NCI-H187 treated with DMSO at 0.1 percent for 48 hours (cell line): ENCODE measurements at places on chromosomes 3 and 15.

GRCh38 chr15:70424937-70425411 is 327.3 kb upstream of the TLE3 start:
- DNase-seq: no peak

DNA sequence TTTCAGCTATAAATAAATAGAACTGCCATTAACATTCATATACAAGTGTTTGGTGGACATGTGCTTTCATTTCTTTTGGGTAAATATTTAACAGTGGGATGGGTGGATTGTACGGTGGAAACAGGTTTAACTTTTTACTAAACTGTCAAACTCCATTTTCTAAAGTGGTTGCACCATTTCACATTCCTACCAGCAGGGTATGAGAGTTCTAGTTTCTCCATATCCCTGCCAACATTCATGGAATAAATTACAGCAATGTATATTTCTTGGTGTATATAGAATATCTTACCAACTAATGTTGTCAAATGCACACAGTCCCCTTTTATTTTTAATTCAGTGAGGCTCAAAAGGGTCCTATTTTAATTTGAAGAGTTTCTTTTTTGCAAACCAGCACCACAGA is 71.3 kb upstream of the CTXND1 start:
- DNase-seq: no peak

- DNase-seq: no peak
Observed at GRCh38 chr3:113867506-113867905, 28.9 kb downstream of the GRAMD1C start.

- DNase-seq: no peak
Observed at GRCh38 chr3:87575550-87575949, 299.2 kb upstream of the POU1F1 start.

- no peak for DNase-seq
Observed at GRCh38 chr15:58479941-58480340, 48.1 kb downstream of the LIPC start.

DNA sequence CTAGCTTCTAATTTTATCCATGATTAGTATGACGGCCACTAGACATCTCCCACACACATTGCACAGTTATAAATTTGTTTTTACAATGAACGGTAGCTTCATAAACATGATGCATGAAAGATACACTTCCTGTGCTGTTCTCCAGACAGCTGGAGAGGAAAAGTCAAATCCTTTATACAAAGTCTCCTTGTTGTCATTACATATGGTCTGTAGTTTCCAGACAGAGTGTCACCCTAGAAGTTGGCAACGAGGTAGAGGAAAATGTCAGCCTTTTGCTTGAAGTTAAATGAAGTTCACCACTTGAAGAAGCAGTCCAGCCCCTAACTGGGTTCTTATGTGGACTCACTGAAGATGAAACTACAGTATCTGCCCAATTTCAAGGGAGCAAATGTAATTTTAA is 253.0 kb upstream of the P2RY1 start:
- DNase-seq: no peak

- no peak for DNase-seq
Observed at GRCh38 chr3:53250881-53251605, 4.8 kb downstream of the TKT start.

GRCh38 chr3:63400246-63400860 is 122.2 kb downstream of the SYNPR start:
- DNase-seq: no peak

DNA sequence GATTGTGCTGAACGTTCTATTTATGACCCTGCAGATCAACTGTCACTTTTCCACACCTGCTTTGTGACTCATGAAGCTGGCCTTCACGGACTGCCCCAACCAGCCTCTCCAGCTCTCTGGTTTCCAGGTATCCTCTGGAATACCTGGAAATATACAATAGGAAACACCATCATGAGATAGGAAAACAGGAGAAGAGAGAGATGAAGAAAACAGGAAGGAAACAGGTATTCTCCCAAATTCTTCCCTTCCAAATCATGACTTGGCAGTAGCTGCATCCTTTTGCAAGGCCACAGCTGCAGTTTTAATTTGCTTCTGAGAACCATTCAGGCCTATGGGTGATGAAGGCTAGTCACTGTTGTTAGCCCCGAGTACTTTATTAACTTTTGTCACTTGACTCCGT is 909.1 kb downstream of the EPHA3 start:
- DNase-seq: no peak

GRCh38 chr15:24933716-24934115 is 21.1 kb upstream of the SNRPN start:
- DNase-seq: no peak

DNA sequence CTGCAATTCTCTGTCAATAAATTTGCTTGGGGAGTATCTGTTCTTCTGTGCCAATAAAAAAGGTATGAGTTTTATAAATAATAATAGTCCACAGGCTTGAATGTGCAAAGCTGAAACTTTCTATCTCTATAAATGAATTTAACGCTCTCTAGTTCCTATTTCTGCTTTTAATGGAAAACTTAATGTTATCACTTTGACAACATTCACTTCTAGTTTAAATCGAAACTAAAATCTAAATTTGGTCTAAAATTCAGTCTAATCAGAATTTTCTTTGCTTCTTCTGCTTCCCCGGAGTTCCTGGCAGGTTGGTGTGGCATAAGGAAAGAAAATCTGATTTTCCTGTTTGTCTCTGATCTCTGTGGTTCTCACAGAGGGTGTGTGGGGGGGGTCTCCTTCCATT is 450.1 kb upstream of the TBL1XR1 start:
- no peak for DNase-seq

DNA sequence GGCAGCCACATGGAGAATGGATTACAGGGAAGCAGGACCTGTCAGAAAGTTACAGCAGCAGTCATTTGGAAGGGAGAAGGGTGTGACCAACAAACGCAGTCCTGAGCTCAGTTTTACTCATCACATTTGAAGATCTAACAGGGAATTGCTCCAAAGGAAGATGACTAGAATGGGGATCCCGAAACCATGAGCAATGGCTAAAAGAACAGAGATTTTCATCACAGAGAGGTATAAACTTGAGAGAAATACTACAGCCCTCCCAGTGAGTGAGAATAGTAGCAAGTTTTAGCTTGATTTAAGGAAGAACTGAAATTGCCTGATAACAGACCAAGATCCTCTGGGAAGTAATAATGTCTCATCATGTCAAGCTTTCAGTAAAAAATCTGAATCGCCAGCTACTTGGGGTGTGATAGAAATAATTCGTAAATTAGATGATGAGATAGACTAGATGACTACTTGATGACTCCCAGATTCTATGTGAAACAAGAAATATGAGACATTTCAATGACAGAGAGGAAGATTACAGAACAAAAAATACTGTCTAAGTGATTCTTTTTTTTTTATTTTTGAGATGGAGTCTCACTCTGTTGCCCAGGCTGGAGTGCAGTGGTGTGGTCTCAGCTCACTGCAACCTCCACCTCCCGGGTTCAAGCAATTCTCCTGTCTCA is 16.9 kb downstream of the CD47 start:
- no peak for DNase-seq

DNA sequence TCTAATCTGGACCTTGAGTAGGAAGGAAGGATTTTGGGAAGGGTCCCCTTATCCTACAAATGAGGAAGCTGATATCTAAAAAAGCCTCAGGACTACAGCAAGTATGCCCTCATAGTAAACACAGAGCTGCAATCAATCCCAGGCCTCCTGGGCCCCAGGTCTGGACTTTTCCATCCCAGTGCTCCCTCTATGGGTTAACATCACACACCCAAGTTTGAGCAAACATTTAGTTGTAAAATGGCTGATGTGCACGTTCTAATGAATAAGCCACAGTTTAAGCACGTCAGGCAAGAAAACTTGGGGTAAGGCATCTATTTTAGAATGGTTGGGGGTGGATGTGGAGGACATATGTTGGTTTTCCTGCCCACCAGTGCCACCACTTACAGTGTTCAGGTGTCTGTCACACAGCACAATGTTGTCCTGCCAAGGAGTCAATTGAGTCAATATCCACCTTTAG is 44.3 kb upstream of the UBE2E1 start:
- DNase-seq: no peak

DNA sequence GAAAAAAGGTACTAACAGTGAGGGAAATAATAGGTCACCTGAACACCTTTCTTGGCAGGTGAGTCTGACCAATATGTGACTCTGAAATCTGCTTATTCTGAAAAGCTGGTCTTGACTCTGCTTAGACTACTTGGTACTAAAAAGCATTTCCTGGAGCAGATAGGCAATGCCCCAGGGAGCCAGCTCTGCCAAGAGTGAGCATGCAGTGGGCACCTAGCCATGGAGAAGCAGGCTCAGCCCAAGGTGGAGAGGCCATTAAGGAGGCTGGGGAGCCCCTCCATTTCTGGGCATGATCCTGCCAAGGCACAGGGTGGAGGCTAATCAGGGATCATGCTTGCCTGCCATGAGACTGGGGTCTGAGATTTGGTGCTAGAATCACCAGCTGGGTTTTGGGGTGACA is 1.6 kb upstream of the LTF start:
- DNase-seq: no peak

GRCh38 chr15:89433686-89434085 is 62.7 kb downstream of the RHCG start:
- no peak for DNase-seq

DNA sequence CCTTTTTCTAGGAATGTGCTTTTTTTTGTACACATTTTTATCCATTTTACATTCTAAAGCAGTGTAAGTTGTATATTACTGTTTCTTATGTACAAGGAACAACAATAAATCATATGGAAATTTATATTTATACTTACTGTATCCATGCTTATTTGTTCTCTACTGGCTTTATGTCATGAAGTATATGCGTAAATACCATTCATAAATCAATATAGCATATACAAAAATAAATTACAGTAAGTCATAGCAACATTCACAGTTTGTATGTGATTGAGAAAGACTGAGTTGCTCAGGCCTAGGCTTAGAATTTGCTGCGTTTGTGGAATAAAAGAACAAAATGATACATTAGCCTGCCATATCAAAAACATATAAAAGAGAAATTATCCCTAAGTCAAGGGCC is 16.5 kb downstream of the THBS1 start:
- DNase-seq: no peak

DNA sequence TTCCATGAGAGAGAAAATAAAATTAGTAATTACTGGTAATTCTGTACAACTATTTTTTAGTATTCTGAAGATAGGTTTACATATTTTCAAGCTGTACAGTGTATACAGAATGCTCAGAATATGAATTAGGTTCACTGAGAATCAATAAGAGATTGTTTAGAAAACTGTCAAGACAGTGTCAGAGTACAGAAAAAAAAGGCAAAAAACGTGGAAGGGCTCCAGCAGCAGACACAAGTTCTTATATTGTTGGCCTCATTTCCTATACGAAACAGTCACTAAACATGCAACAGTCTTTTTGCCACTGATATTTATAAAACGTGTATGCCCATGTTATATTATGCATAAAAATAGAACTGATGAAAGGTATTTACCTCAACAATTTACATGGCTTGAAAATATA is 103.9 kb downstream of the ISL2 start:
- no peak for DNase-seq

GRCh38 chr3:72628065-72628464 is 220.2 kb downstream of the SHQ1 start:
- no peak for DNase-seq

- no peak for DNase-seq
Observed at GRCh38 chr15:99916668-99917223, 183.5 kb upstream of the LYSMD4 start.

GRCh38 chr15:39202641-39203040 is 378.2 kb upstream of the THBS1 start:
- no peak for DNase-seq

- DNase-seq: no peak
Observed at GRCh38 chr15:41981371-41982132, 9.2 kb upstream of the EHD4 start.

GRCh38 chr3:13564751-13565560 is 16.0 kb downstream of the FBLN2 start:
- DNase-seq: peak; percentile 3

- no peak for DNase-seq
Observed at GRCh38 chr3:191320316-191320715, 8.9 kb upstream of the CCDC50 start.

GRCh38 chr3:186193534-186194450 is 84.9 kb upstream of the ETV5 start:
- DNase-seq: no peak

- no peak for DNase-seq
Observed at GRCh38 chr3:12582730-12583129, 25.8 kb downstream of the MKRN2 start.

DNA sequence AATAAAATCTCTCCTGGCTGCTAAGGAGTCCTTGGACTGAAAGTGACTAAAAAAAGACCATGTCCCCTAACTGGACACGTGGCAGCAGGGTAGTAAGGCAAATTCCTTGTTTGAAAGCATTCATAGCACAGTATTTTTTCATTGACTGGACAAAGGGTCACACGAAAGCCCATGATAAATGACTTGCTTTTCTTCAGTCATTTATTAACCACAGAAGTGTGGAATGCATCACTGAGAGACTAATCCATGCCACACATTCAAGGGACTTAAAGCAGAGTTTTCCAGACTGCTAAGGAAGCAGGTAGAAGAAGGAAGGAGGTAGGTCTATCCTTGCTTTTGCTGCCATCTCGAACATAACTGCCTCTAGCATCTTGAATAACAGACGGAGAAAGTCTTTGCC is 31.2 kb downstream of the CASR start:
- DNase-seq: no peak

DNA sequence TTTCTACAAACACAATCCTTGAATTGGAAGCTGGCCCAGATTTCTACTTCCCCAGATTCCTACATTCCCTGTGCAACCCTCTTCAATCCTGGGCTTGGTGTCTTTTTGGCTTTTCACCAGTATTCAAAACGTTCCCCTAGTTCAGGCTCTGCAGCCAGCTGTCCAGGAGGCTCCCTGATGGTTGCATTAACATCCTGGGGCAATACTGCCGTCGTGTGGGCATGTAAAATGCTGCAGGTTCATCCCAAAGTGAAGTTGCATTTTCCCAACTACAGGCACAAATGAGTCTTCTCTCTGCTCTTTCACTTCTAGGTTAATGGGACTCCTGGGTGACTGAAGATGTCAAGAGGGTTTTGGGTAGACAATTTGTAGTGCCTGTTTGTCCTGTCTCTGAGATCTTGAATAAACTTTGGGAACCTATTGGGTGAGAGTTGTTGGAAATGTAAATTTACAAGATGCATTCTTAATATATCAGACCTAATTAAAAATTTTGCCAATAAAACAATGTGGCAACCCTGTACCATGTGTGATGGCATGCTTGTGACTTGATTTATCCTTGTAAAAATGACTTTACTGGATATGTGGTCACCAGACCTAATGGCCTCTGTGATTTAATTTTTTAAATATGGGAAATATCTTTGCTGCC is 28.6 kb downstream of the SOX14 start:
- no peak for DNase-seq

GRCh38 chr3:155646669-155647068 is 98.2 kb downstream of the PLCH1 start:
- DNase-seq: no peak
